Lung (tissue), 17 donors: ENCODE measurements at places on chromosomes 12 and 14.

GRCh38 chr12:82456633-82457032, 98.3 kb downstream of the METTL25 start:
- no peaks in the 10 kb centered on the region for H3K4me1 ChIP-seq
- peaks cover 8% of the 10 kb centered on the region for H3K36me3 ChIP-seq
- no peak overlapping the region for H3K4me3 ChIP-seq
- DNase-seq, result no peak
- no peak overlapping the region for H3K27ac ChIP-seq

- H3K27me3 ChIP-seq, result no peaks in the 10 kb centered on the region
- no peaks in the 10 kb centered on the region for H3K4me1 ChIP-seq
- no peak overlapping the region for H3K4me3 ChIP-seq
Observed at GRCh38 chr12:91778938-91779400, 366.7 kb downstream of the BTG1 start.

DNA sequence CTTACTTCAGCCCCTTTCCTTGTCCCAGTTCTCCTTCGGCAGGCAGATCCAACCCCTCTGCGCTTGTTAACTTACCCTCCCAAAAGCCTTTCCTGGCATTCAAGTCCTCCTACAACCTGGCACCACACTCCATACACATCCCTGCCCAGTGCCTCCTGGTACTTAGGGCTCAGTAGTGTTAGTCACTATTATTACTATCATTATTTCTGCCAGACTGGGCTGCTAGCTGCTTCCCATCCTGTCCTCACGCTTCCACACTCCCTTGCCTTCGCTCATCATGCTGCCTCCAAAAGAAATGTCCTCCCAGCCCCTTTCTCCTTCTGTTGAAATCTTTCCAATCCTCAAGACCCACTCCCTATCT, 1.6 kb upstream of the HDAC7 start:
- H3K36me3 ChIP-seq, result no peaks in the 10 kb centered on the region
- peaks cover 40% of the 10 kb centered on the region for H3K4me1 ChIP-seq
- no peak overlapping the region for H3K4me3 ChIP-seq
- peak overlapping the region; percentile 98 for H3K27ac ChIP-seq
- DNase-seq, result no peak

DNA sequence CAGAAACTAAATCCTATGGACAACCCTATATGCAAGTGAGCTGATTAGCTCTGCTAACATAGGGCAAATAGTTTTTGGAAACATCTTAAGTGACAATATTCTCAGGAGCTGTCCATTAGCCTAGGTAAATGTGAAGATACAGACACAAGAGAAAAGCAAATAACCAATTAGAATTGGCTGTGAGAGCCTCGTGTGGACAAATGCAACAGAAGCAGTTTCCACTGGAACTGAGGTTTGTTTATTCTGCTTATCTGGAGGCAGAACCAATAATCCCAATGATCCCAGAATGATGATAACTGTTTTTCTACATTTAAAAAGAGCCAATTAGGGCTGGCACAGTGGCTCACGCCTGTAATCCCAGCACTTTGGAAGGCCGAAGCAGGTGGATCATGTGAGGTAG, 43.2 kb upstream of the YAF2 start:
- H3K27ac ChIP-seq, result no peak overlapping the region
- no peak overlapping the region for H3K4me3 ChIP-seq

DNA sequence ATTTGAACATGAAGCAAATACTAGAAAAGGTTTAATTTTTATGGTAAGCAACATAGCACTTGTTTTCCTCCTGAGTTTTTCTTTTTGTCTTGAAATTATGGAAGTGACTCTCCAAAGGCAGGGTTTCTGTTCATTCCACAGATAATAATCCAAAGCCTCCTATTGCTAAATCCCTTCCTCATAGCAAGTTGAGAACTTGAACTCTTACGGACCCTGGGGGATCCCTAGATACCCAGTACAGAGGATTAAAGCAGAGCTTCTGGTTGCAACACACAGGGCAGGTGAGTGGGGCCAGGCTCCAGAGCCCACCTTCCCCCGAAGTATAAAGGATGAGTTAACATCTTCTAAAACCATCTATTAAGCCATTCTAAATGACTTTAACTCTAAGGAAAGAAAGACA, 294.1 kb downstream of the RMST start:
- H3K27ac ChIP-seq, result no peak overlapping the region
- H3K36me3 ChIP-seq, result no peaks in the 10 kb centered on the region

GRCh38 chr14:33347796-33348195, 409.1 kb downstream of the NPAS3 start:
- H3K27ac ChIP-seq, result no peak overlapping the region
- no peak overlapping the region for H3K4me3 ChIP-seq
- no peaks in the 10 kb centered on the region for H3K36me3 ChIP-seq
- H3K4me1 ChIP-seq, result no peaks in the 10 kb centered on the region
- DNase-seq, result no peak
